ENCODE measurements at places on chromosomes 3 and 15. TPM values are rescaled to one million over a fixed set of nuclear protein-coding genes. Genes with fewer than 3 reads are reported as not detected.

The APBA2 gene
- 0.61 TPM for total RNA-seq

The PBRM1 gene
- 24.2 TPM for total RNA-seq

The OR5K2 gene
- not detected for total RNA-seq

The TNNC1 gene
- total RNA-seq: 0.73 TPM

The PLD1 gene
- total RNA-seq: 13.6 TPM

The RPS17 gene
- 513 TPM for total RNA-seq

The USP50 gene
- total RNA-seq: 0.42 TPM

GRCh38 chr3:119257654-119258410 is 17.2 kb upstream of the B4GALT4 start:
- no peaks in the 10 kb centered on the region for H3K36me3 ChIP-seq
- H3K4me1 ChIP-seq: no peaks in the 10 kb centered on the region
- H3K4me3 ChIP-seq: no peak overlapping the region

- no peak overlapping the region for H3K4me3 ChIP-seq
- no peak overlapping the region for H3K27ac ChIP-seq
- H3K36me3 ChIP-seq: peaks cover 25% of the 10 kb centered on the region
- no peaks in the 10 kb centered on the region for H3K4me1 ChIP-seq
Measured at GRCh38 chr3:120625159-120625586, 29.0 kb downstream of the NDUFB4 start.

- H3K27me3 ChIP-seq: no peaks in the 10 kb centered on the region
- H3K27ac ChIP-seq: no peak overlapping the region
- no peak overlapping the region for H3K4me3 ChIP-seq
- H3K4me1 ChIP-seq: no peaks in the 10 kb centered on the region
- no peak for DNase-seq
Measured at GRCh38 chr15:36430726-36431265, 148.6 kb upstream of the CDIN1 start.

GRCh38 chr3:87982421-87982820 is 76.4 kb downstream of the CGGBP1 start:
- H3K4me1 ChIP-seq: no peaks in the 10 kb centered on the region
- no peak overlapping the region for H3K4me3 ChIP-seq
- no peaks in the 10 kb centered on the region for H3K27me3 ChIP-seq
- no peak overlapping the region for H3K27ac ChIP-seq

- no peak overlapping the region for H3K4me3 ChIP-seq
- H3K4me1 ChIP-seq: no peaks in the 10 kb centered on the region
- no peak for DNase-seq
Measured at GRCh38 chr3:41002104-41002503, 197.2 kb upstream of the CTNNB1 start.

GRCh38 chr3:98530676-98531075 is 1.1 kb upstream of the GPR15 start:
- no peaks in the 10 kb centered on the region for H3K4me1 ChIP-seq
- H3K27ac ChIP-seq: no peak overlapping the region
- H3K4me3 ChIP-seq: no peak overlapping the region
- H3K27me3 ChIP-seq: no peaks in the 10 kb centered on the region

DNA sequence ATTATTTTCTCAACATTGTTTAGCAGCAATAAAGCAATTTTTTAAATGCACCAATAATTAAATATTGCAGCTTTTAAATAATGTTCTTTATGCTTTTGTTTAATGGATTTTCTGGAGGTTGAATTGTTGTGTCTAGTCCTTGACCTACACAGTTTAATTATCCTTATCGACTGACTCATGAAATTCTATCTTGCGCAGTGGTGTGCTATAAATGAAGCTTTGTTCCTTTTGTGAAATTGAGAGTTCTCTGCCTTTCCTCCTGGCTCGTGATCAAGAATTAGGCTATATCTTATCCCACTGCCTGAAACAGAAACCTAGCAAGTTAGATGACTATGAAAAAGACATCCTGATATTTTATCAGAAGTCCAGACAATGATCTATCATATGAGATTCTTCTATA is 37.0 kb upstream of the PIK3R4 start:
- no peak overlapping the region for H3K27ac ChIP-seq
- H3K27me3 ChIP-seq: no peaks in the 10 kb centered on the region
- no peak overlapping the region for H3K4me3 ChIP-seq
- no peaks in the 10 kb centered on the region for H3K36me3 ChIP-seq
- no peaks in the 10 kb centered on the region for H3K4me1 ChIP-seq

DNA sequence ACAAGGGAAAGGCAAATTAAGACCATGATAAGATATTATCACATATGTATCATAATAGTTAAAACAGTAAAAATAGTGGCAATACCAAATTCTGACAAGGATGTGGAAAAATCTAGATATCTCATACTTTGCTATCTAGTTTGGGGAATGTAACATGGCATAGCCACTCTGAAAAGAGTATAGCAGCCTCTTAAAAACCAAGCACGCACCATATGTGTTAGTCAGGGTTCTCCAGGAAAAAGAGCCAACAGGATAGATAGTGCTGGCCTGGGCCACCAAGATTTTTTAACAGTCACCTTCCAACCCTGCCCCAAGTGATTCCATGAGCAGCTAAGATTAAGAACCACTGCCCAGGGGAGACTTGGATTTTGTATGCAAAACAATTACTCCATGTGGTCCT is 48.5 kb upstream of the XCR1 start:
- no peak overlapping the region for H3K4me3 ChIP-seq
- no peaks in the 10 kb centered on the region for H3K36me3 ChIP-seq
- no peaks in the 10 kb centered on the region for H3K27me3 ChIP-seq

DNA sequence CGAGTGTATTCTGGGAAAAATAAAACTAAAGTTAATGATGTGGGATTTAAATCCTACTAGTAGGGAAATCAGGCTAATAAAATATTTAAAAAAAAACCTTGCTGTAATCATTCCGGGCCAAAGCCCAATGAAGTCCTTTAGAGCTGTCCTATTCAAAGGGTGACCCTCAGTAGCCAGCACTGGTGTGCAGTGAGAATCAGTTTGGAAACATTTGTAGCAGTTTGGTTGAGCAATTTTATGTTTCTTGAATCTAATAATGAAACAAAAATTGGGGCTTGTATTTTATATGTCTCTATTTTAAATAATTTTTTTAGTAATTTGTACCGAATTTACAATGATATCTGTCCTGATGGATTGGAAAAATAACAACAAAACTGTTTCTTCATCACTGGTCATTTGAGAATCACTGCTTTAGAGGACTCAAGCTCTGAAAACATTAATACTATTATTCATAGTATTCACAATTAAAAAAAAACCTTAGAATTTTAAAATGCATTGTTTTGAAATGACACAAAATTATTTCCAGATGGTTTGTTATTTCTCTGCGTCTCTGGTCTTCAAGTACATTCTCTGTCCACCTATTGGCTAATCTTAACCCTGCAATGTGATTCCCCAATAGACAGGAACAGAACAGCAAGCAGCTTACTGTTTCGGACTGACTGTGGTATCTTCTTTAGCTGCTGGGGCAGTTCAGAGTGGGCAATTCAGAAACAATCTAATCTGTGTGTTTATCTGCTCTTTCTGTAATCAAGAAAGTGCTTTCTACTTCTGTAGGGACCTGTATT is 71.2 kb downstream of the OTOL1 start:
- H3K27ac ChIP-seq: no peak overlapping the region
- DNase-seq: no peak
- no peaks in the 10 kb centered on the region for H3K27me3 ChIP-seq
- no peaks in the 10 kb centered on the region for H3K4me1 ChIP-seq

DNA sequence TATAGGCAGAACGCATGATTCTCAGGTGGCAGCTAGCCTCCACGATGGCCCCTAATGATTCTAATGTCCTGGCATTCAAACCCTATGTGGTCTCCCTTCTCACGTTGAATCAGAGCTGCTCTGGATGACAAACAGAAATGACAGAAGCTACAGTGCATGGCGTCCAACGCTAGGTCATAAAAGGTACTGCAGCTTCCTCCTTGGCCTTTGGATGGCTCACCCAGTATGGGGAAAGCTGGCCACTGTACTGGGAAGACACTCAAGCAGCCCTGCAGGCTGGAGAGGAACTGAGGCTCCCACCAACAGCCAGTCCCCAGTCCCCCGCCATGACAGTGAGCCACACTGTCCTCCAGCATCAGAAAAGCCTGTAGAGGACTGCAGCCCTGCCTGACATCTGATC is 286.3 kb downstream of the FAM43A start:
- H3K4me1 ChIP-seq: peaks cover 15% of the 10 kb centered on the region
- no peak for DNase-seq
- no peaks in the 10 kb centered on the region for H3K36me3 ChIP-seq

GRCh38 chr3:114877378-114878113 is 269.5 kb downstream of the ZBTB20 start:
- DNase-seq: no peak
- H3K4me3 ChIP-seq: no peak overlapping the region
- no peaks in the 10 kb centered on the region for H3K27me3 ChIP-seq

DNA sequence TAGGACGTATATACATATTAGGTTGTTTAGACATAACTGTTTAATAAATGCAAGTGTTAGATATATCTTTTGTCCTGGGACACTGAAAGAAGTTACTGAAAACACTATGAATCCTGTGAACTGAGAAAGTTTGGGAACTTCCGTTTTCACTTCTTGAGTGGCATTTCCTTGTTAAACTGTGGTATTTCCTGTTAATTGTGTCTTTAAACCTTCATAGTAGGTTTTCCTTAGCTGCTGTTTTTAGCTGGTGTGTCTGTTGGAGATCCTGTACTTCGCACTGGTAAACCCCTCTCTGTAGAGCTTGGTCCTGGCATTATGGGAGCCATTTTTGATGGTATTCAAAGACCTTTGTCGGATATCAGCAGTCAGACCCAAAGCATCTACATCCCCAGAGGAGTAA is 37.1 kb downstream of the ATP6V1A start:
- no peaks in the 10 kb centered on the region for H3K4me1 ChIP-seq
- H3K4me3 ChIP-seq: no peak overlapping the region
- DNase-seq: no peak
- H3K27me3 ChIP-seq: no peaks in the 10 kb centered on the region
- peaks cover 5% of the 10 kb centered on the region for H3K36me3 ChIP-seq

DNA sequence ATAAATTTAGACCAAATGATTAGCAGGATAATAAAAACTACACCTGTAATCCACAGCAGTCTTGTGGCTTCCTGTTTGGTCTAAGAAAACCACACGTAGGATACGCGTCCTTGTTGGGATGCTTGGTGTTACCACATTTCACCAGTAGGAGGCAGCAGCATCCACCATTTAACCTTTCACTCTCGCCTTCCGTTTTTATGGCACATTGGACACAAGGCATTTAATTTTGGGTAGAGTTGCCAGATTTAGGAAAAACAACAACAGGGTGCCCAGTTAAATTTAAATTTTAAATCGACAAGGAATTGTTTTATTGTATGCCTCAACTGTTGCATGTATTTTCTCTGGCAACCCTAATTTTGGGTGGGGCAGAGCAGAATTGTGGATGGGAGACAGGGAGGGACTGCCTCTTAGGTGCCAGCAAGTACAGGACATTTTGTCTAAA is 6.3 kb downstream of the LRRC31 start:
- no peaks in the 10 kb centered on the region for H3K36me3 ChIP-seq
- no peak for DNase-seq
- no peak overlapping the region for H3K4me3 ChIP-seq
- H3K27ac ChIP-seq: no peak overlapping the region

DNA sequence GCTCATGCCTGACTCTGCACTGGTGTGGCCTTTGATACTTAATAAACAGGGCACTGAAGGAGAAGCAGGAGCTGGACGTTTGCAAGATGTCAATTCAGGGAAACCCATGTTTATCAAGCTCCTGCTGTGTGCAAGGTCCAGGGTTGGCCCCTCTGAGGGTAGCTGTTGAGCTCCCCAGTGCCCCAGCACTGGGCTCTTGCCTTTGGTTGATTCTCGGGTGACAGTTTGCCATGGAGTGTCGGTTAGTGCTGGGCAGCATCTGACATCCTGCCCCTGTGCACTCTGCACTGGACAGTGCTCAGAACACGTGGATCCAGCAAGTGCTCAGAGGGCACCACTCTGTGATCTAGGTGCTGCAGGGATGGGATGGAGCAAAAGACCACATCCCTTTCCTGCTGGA is 7.3 kb downstream of the HDAC11 start:
- no peaks in the 10 kb centered on the region for H3K36me3 ChIP-seq
- no peaks in the 10 kb centered on the region for H3K4me1 ChIP-seq
- H3K27me3 ChIP-seq: no peaks in the 10 kb centered on the region
- H3K27ac ChIP-seq: no peak overlapping the region
- no peak overlapping the region for H3K4me3 ChIP-seq
- no peak for DNase-seq

- no peaks in the 10 kb centered on the region for H3K36me3 ChIP-seq
- H3K27ac ChIP-seq: no peak overlapping the region
- H3K4me1 ChIP-seq: no peaks in the 10 kb centered on the region
- H3K4me3 ChIP-seq: no peak overlapping the region
Measured at GRCh38 chr3:18643281-18643680, 218.1 kb upstream of the SATB1 start.

DNA sequence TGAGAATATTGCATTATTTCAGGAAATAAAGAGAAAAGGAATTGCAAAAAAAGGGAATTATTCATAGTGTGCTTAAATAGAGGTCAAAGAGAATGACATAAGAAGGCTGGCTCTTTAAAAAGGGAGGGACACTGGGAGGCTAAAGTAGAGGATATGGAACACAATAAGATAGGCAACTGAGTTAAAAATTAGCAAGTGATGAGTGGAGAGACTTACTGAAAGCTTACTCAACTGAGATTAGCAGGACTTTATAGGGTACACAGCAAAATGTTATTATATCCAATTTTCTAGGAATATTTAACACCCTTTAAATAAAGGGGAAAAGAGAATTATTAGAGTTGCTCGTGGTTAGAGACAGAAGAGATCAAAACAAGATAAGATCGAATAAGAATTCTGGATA is 375.2 kb downstream of the LSAMP start:
- no peak overlapping the region for H3K4me3 ChIP-seq
- no peaks in the 10 kb centered on the region for H3K4me1 ChIP-seq
- no peak for DNase-seq

GRCh38 chr15:98953000-98953787 is 54.4 kb downstream of the PGPEP1L start:
- no peak overlapping the region for H3K4me3 ChIP-seq
- no peaks in the 10 kb centered on the region for H3K27me3 ChIP-seq
- peaks cover 12% of the 10 kb centered on the region for H3K4me1 ChIP-seq
- peak overlapping the region; percentile 23 for H3K27ac ChIP-seq
- no peaks in the 10 kb centered on the region for H3K36me3 ChIP-seq

- no peak overlapping the region for H3K27ac ChIP-seq
- H3K4me1 ChIP-seq: peaks cover 36% of the 10 kb centered on the region
- H3K27me3 ChIP-seq: no peaks in the 10 kb centered on the region
- no peak for DNase-seq
- H3K36me3 ChIP-seq: no peaks in the 10 kb centered on the region
Measured at GRCh38 chr15:35120173-35120572, 35.1 kb upstream of the NANOGP8 start.

DNA sequence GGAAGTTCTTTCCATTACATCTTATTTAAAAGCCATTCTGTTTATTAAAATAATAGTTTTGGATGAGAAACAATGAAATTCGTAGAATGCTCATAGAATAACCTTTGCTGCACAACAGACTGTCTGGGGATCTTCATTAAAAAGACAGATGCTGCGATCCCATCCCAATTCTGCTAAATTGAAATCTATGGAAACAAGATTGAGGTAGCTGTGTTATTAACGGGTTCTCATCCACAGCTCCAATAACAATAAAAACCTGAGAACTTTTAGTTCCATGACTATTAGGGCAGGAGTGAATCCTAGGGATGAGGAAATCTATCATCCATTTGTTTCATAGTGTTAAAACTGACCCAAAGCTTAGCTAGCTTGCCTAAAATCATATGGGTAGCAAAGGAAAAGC is 2.5 kb upstream of the GJD2 start:
- peaks cover 15% of the 10 kb centered on the region for H3K27me3 ChIP-seq
- H3K36me3 ChIP-seq: no peaks in the 10 kb centered on the region
- H3K4me3 ChIP-seq: no peak overlapping the region

Data from right lobe of liver (tissue), 6 donors.